MV-4-11 (cell line): ENCODE measurements at places on chromosomes 1 and 21.

DNA sequence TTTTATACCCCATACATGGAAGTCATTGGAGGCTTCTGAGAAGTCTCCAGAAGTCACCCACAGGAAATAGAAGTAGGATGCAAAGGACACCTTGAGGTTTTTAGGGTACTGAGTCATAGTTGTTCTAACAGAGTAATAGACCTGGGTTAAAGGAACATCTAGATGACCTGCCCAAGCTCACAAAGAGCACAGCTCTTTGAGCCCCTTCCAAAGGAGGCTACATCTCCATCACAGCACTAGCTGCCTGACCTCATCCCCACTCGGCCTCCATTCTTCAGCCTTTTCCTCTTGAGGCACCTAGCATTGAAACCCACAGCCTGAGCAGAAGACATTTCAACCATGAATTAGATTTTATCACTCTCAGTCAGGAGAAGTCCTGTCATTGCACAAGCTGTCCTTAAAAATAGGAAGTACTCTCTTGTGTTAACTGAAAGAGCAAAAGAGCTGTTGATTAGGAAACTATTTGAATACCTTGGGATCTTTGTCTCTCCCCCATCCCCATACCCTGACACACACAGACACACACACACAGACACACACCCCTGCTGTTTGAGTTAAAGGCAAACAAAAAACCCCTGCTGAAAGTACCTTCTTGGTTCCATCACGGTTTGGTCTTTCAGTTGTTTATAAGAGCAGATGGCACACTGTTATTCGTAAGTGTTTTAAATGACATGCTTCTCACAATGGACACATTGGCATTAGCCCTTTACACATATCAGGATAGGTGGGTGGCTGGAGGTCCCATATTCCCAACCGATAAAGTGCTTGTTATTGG, 22.2 kb downstream of the MKNK1 start:
- DNase-seq = peak; percentile 95

GRCh38 chr1:196381544-196381943, 226.7 kb downstream of the KCNT2 start:
- DNase-seq = no peak

GRCh38 chr1:21631944-21632887, 36.9 kb downstream of the RAP1GAP start:
- no peak for DNase-seq

- DNase-seq = no peak
These were observed 219.0 kb upstream of the NRIP1 start for GRCh38 chr21:15283789-15284188.
